Substantia nigra (tissue), 51 donors: ENCODE measurements at places on chromosomes 3 and 15.

DNA sequence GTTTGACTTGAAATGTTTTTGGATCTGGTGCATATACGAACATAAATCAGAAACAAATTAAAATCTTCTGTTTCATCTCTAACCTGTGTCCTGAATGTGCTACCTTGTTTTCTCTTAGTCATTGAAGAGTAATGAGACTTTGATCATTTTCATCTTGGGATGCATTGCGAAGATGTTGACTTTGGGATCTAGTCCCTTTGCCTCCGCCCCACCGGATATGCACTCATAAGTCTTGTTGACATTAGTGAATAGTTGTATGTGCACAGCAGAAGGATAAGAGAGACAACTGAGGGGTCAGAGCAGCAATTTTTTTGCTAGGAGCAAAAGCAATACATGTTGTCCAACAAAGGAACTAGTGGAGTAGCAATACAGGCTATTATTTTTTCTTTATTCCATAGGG is 35.9 kb upstream of the SPRED1 start:
- no peak for DNase-seq

DNA sequence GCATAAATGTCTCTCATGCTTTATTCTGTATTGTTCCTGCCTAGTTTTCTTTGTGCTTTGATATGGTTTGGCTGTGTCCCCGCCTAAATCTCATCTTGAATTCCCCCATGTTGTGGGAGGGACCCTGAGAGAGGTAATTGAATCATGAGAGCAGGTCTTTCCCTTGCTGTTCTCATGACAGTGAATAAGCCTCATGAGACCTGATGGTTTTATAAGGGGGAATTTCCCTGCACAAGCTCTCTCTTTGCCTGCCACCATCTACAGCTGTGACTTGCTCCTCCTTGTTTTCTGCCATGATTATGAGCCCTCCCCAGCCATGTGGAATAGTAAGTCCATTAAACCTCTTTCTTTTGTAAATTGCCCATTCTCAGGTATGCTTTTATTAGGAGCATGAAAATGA is 1596.6 kb downstream of the SI start:
- no peak for DNase-seq

GRCh38 chr3:77146004-77146403 is 106.1 kb downstream of the ROBO2 start:
- DNase-seq: no peak

GRCh38 chr15:91128016-91128415 is 28.0 kb downstream of the SV2B start:
- DNase-seq: no peak
